Cardiac muscle cell (in vitro differentiated cells and primary cell): ENCODE measurements at places on chromosomes 16 and 17. TPM values are rescaled to one million over a fixed set of nuclear protein-coding genes. Genes with fewer than 3 reads are reported as not detected.

DNA sequence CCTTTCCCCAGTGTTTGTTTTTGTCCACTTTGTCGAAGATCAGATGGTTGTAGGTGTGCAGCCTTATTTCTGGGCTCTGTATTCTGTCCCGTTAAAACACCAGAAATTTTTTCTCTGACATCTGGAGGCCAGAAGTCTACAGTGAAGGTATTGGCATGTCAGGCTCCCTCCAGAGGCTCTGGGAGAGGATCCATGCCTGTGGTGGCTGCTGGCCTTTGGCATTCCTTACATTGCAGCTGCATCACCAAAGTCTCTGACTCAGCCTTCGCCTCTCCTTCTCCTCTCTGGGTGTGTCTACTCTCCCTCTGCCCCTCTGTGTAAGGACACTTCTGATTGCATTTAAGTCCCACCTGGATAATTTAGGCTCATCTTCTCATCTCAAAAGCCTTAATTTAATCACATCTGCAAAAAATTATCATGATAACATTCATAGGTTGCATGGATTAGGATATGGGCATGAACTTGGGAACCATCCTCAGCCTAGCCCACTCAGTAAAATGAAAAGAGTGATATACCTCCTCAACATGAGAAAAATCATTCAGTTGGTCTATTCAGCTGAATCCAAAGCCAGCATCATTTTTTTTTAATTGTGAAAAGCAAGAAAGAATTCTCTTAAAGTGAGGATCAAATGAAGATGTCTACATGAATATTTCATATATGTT is 78.0 kb downstream of the MAP2K6 start:
- no peak overlapping the region for H3K4me3 ChIP-seq
- no peaks in the 10 kb centered on the region for H3K4me1 ChIP-seq

GRCh38 chr16:86505185-86505898 is 5.0 kb upstream of the FOXF1 start:
- peaks cover 100% of the 10 kb centered on the region for H3K27me3 ChIP-seq
- no peak overlapping the region for H3K27ac ChIP-seq
- no peak for DNase-seq
- no peaks in the 10 kb centered on the region for H3K36me3 ChIP-seq
- H3K4me3 ChIP-seq, result no peak overlapping the region
- no peaks in the 10 kb centered on the region for H3K4me1 ChIP-seq

DNA sequence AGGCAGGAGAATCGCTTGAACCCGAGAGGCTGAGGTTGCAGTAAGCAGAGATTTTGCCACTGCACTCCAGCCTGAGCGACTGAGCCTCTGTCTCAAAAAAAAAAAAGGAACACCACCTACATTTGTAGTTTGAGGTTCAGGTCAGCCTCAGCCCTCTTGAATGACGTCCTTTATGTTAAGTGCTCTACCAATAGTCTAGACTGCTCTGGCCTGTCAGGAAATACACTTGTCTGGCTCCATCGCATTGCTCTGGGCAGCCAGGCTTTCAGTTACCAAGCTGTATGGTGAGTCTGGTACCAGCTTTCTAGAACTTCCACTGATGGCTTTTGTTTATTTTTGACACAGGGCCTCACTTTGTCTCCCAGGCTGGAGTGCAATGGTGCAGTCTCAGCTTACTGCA is 11.4 kb downstream of the SOCS7 start:
- H3K4me3 ChIP-seq, result no peak overlapping the region
- H3K36me3 ChIP-seq, result peaks cover 17% of the 10 kb centered on the region
- no peak overlapping the region for H3K27ac ChIP-seq
- no peak for DNase-seq
- H3K4me1 ChIP-seq, result peaks cover 10% of the 10 kb centered on the region

DNA sequence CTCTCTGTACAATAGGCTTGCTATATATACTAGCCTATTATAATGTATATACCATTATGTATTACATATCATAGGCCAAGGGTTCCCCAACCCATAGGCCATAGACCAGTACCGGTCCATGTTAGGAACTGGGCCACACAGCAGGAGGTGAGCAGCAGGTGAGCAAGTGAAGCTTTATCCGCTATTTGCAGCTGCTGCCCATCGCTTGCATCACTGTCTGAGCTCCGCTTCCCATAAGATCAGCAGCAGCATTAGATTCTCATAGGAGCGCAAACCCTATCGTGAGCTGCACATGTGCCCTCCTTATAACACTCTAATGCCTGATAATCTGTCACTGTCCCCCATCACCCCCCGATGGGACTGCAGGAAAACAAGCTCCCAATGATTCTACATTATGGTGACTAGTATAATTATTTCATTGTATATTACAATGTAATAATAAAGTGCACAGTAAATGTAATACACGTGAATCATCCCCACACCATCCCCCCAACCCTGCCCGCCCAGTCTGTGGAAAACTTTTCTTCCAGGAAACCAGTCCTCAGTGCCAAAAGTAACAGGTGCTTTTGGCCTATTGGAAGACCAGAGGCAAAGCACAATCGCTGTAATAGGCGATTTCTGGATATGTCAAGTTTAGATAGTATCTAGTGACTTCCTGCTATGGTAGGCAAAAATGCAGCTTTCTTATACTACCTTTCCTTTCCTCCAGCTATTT is 84.1 kb downstream of the MYH11 start:
- no peaks in the 10 kb centered on the region for H3K4me1 ChIP-seq
- peaks cover 82% of the 10 kb centered on the region for H3K27me3 ChIP-seq
- no peak for DNase-seq

Gene RNF222
- 0.17 and 0.37 TPM in 2 replicates for polyA plus RNA-seq

Gene HOXB2
- polyA plus RNA-seq, result 107 and 116 TPM in 2 replicates
